Activated naive CD4-positive, alpha-beta T cell (primary cell): ENCODE measurements at places on chromosomes 2 and 18.

- DNase-seq, result no peak
Measured at GRCh38 chr2:194455358-194455757, 1201.7 kb upstream of the SLC39A10 start.

DNA sequence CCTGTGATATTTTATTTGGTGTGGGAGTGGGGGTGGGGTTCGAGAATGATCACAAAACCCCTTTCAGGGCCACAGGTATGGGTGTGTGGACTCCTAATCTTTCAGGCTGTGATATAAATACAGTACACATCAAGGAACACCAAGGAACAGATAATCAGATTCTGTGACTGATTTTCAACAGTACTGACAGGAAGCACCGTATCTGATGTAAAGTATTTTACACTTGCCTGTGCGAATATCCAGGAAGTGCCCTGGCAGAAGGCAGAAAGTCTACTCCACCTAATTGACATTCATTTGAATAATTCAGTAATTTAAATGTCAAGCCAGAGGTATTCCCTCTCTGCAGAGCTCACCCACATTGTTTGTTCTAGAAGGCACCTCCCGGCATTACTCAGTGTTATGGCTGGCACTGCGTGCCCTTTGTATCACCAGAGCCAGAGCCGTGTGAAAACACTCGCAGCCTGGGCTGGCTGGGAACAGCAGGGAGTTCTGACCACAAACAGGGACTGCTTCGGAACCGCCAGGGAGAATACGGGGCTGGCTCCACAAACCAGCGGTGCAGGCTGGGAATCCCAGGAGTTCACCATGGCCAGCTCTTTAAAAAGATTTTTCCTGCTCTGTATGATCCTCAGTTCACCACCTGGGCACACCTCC lies 91.8 kb downstream of the ACVR1 start:
- DNase-seq, result no peak

DNA sequence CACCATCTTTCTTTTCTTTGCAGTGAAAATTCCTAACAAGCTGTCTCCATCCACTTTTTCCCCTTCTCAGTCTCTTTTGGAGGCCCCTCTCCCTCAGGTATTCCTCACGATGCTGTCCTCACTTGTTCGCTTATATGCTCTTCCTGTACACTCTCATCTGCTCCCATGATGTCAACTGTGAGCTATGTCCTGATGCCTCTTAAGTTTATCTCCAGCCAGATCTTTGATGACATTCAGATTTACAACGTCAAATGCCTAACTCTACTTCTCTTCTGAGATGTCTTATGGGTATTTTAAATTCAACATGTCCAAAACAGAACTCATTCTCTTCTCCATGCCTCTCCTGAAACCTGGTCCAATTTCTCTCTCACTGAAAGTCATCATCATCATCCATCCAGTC lies 55.1 kb upstream of the SERTAD2 start:
- DNase-seq, result no peak

DNA sequence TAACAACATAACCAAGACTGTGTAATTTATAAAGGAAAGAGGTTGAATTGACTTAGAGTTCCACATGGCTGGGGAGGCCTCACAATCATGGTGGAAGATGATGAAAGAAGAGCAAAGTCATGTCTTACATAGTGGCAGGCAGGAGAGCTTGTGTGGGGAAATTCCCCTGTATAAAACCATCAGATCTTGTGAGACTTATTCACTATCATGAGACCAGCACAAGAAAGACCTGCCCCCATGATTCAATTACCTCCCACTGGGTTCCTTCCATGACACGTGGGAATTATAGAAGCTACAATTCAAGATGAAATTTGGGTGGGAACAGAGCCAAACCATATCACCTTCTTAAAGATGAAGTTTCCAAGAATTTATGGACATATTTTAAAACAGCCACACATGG lies 2.5 kb upstream of the IL36RN start:
- no peak for DNase-seq

- no peak for DNase-seq
Measured at GRCh38 chr2:38026846-38027245, 49.1 kb downstream of the CYP1B1 start.

- no peak for DNase-seq
Measured at GRCh38 chr2:147609301-147609700, 235.5 kb upstream of the ACVR2A start.

- no peak for DNase-seq
Measured at GRCh38 chr18:31451625-31452024, 4.1 kb downstream of the DSG3 start.

GRCh38 chr2:147495734-147496133 lies 349.1 kb upstream of the ACVR2A start:
- no peak for DNase-seq

GRCh38 chr2:65320946-65321345 lies 93.3 kb downstream of the ACTR2 start:
- no peak for DNase-seq

GRCh38 chr2:238418999-238419546 lies 7.7 kb upstream of the ASB1 start:
- DNase-seq, result no peak

DNA sequence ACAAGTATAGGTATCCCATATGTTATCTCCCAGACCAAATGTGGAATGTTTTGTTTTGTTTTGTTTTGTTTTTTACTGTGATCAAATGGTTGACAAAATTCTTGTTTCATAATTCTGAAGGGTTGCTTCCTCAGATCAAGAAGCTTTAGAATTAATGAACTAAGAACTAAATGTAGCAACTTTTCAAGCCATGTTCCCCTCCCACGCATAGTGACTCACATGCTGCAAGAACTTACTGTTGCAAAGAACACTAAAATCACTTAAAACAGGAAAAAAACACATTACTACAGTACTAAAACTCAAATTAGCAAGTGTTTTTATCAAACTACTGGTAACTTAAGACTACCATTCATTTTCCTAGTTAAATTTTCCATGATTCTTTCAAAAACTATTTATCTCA lies 30.6 kb downstream of the HNRNPLL start:
- no peak for DNase-seq

GRCh38 chr2:128774320-128775216 lies 455.9 kb upstream of the HS6ST1 start:
- no peak for DNase-seq

GRCh38 chr2:241498115-241499070 lies 10.0 kb downstream of the STK25 start:
- no peak for DNase-seq

GRCh38 chr2:25280051-25280687 lies 61.6 kb downstream of the DNMT3A start:
- DNase-seq, result no peak

DNA sequence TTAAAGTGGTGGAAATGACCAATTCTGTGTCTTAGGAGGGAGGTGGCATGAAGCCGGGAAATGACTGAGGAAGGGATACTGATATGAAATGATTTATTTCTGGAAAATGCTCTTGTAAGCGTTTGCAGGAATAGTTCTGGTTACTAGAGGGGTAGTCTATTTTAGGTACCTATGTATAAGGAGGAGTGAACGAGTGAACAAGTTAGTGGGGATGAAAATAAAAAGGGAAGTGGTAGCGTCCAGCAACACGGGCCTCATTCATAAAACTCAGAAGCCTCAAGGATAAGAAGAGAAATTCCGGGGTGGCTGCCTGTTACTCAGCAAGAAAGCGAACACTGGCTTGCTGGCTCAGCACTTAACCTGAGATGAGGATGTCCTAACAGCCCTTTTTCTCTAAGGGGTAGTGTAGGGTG lies 303.3 kb downstream of the NCKAP5 start:
- no peak for DNase-seq

- no peak for DNase-seq
Measured at GRCh38 chr2:191929288-191929687, 82.4 kb upstream of the CAVIN2 start.

- DNase-seq, result no peak
Measured at GRCh38 chr2:62382757-62383156, 123.2 kb downstream of the TMEM17 start.

DNA sequence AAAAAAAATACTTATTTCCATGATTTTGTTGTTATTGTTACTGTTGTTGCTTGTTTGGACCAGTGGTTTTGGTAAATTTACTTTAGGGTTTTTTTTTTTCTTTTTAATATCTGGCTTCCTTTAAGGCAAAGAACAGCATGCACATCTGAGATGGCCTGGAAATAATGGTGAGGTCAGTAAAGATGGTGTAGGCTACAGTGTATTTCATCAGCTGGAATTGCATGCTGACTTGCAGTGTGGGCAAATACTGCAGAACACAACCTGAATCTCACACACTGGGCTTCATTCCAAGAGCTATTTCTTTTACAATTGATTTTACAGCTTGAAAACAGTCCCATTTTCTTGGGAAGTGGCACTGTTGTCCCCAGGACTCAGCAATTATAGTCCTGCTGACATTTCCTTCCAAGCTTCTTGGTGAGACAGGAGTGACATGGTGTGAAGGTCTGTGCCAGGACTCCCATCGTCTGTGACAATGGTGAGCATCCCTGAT lies 376.1 kb upstream of the SOX11 start:
- DNase-seq, result no peak

GRCh38 chr2:84925336-84925723 lies 19.9 kb downstream of the TMSB10 start:
- DNase-seq, result no peak

DNA sequence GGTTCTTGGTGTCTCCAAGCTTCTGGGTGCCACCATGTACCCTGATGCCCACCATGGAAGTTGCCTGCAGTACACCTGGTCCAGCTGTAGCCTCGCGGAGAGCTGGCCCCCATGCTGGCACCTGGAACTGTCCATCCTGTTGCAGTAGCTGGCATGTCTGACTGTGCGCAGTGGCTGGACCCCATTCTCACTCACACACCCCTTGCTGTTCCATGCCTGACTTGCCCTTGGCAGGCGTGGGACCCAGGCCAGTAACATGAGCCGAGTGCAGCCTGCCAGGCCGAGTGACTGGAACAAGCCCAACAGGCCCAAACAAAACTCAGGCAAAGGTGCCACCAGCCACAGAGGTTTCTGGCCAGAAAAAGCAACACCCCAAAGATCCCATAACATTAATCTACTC lies 73.8 kb downstream of the NEURL3 start:
- DNase-seq, result no peak

DNA sequence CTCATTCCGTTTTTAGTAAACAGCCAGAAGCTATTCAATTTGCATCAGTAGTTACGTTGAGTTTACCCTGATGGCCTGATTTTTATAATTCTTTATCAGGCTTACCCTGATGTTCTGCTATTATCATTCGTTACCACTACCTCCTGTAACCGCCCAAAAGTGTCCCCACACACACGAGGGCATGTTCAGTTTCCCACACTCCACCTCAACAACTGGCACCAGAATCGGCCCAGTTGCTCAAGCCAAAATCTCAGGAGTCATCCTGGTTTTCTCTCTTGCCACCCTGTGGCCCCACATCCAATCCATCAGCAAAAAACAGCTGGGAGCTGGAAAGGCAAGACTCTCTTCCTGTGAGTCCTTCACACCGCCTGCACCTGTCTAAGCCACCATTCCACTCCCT lies 102.9 kb upstream of the RAB6C start:
- DNase-seq, result no peak

DNA sequence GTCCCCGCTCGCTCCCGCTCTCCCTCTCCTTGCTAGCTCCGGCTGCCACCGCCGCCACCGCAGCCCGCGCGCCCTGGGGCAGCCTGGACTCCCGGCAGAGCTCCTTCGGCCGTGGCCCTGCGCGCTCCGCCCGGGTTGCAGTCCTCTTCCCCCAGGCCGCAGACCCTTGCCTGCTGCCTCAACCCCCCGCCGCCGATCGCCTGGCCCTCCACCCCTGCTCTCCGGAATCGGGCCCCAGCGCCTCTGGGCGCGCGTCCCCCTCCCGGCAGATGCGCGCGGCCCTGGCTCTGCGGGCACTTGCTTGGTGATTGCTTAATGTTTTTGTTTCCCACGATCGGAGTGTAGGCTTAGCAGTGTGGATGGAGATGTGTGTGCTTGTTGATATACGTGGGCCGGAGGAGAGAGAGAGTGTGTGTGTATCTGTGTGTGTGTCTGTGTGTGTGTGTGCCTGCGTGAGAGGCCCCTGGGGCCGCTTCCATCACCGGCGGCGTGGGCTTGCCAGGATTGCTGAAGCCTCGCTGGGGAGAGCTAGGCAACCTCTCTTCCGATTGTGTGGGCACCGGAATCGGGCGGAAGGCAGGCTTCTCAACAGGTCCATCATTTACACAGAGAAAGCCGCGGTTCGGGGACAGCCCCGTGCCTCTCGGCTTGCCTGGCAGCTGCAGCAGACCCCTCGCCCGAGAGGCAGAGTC lies 877 bp downstream of the INHBB start:
- no peak for DNase-seq

DNA sequence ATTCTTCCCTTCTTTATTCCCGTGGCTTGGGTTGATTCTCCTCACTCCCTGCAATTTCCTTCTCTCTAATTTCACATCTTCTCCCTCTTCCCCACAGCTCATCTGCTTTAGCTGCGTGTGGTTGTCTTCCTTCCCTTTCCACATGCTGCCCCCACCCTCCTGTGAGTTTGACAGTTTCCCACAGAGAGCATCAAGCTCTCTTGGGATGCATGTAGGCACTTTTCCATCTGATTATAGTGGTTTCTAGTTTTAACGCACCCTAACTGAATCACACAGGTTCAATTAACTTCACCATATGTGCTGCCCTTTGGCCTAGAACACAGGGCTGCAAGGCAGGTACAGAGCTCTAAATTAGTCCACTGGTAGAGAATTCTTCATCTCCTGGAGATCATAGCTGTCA lies 110.5 kb downstream of the TACR1 start:
- DNase-seq, result no peak

DNA sequence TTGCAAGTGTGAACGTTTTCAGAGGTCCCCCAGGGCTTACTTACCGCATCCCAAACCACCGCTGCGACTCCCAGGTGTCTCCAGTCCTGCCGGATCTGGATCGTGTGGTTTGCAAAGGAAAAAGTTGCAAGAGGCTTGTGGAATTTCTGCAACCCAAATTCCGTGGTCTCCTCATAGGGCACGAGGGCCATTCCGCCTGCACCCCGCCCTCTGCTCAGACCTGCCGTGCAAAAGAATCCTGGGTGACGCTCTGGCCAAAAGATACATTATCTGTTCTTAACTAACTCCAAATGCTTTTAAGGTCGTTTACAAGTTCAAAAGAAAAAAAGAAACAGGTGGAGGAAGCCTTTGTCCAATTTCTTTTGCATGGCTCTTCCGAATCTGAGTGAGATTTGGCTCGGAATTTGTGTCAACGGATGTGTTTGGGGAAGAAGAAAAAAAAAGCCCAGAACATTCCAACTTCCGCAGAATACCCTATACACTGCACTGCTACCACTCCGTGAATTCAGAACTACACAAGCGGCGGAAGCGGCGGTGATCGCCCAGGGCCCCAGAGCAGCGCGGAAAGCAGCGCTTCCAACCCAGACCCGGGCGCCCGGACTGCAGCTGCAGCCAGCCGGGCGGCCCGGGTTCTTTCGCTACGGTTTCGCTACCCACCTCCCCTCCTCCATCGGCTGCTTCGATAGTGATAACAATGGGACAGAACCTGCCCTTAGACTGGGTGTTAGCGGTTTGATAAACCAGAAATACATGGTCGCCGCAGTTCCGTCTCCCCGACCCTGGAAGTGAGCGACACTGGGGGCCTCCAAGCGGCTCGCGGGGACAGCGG lies 795 bp downstream of the METTL21A start:
- DNase-seq, result peak; percentile 50
